PC-3 (cell line): ENCODE measurements at places on chromosomes 3 and 15.

GRCh38 chr3:42306499-42306898, 40.5 kb upstream of the CCK start:
- no peak for DNase-seq

- peak; percentile 42 for DNase-seq
Observed at GRCh38 chr3:4334548-4334947, 31.4 kb downstream of the SETMAR start.

- no peak for DNase-seq
Observed at GRCh38 chr3:105972069-105972468, 103.3 kb upstream of the CBLB start.

DNA sequence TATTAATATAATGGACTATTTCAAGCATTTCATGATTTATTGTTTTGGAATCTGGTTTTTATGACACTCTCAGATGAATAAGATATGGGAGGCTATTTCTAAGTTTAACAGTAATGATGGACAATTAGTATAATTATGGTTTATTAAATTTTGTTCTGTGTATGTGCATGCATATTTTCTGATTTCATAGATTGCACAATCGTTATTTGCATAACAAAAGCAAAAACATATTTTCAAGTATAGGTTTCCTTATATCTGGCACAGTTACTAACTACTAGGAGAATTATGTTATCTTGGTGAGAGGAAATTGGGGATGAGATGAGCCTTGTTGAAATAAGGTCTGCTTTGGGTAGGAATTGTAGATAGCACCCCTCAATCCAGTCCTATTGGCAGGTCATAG, 413.1 kb downstream of the MCTP2 start:
- DNase-seq = no peak

GRCh38 chr15:67102599-67102929, 37.2 kb downstream of the SMAD3 start:
- no peak for DNase-seq

- DNase-seq = no peak
Observed at GRCh38 chr3:37216597-37217097, 42.3 kb upstream of the LRRFIP2 start.

- no peak for DNase-seq
Observed at GRCh38 chr3:194364652-194365434, 4.7 kb downstream of the LRRC15 start.

- DNase-seq = no peak
Observed at GRCh38 chr15:25238126-25238525, 200.7 kb downstream of the UBE3A start.

GRCh38 chr3:65291448-65292125, 603.8 kb upstream of the ADAMTS9 start:
- no peak for DNase-seq

- DNase-seq = no peak
Observed at GRCh38 chr15:93920204-93920603, 311.2 kb upstream of the MCTP2 start.

DNA sequence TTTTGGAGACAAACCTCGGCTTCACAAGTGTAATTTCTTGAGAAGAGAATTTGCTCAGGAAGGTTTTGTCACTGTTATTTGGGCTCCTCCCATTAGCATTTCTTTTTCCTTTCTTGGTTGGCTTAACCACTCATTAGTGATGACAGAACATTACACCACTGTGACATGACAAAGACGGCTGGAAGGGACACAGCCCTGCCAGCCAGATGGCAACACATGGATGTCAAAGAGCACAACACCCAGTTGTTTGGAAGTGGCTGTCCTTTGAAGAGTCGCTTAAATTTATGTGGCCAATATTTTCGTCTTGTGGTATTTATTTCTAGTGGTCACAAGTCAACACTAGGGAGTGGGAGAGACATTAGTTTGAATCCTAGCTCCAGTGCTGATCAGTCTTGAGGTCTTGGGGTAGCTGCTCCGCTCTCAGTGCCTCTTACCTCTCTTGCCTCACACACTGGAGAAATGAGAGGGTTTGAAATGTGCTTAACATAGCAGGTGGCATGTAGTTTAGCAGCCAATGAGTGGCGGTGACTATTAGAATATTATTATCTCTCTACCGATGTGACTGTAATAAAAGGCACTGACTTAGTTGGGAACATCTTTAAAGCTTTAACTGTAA, 92.8 kb downstream of the FRMD4B start:
- no peak for DNase-seq

DNA sequence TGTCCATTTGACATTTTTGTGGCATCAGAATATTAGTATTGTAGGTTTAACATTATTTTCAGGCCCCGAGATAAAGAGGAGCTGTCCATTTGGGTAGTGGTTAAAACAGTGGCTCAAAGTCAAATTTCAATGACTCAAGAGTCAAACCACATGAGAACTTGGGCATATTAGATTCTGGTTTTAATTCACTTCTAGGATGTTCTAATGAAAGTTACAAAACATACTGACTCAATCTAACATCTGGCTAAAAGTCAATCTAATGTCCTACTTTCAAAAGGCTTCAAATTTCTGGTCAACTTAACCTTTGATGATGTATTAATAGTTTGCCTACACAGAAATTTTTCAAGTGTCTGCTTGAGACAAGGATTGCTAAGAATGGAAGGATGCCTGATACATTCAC, 112.4 kb downstream of the ABI3BP start:
- no peak for DNase-seq

GRCh38 chr15:77578641-77579372, 53.9 kb downstream of the LINGO1 start:
- no peak for DNase-seq

GRCh38 chr3:175398676-175399075, 539.5 kb downstream of the NAALADL2 start:
- no peak for DNase-seq
